ENCODE measurements at places on chromosomes 12 and 14.

- no peak for DNase-seq
Observed at GRCh38 chr14:93065272-93065730, 50.4 kb downstream of the ITPK1 start.

DNA sequence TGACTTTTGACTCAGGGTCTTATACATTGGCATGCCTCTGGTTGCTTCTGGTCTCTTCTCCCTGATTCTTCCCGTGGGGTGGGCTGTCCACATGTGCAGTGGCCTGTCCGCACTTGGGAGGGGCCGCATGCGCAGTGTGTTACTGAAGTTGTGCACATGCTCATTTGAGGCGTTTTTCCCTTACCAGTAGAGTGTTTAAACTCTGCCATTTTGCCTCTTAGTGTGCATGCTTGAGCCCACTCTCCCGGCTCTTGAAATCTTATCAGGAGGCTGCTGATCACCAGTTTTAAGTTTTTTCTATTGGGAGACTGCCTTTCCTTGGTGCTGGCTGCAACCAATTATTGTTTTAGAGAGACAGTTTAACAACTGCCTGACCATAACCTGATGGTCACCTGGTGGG, 32.1 kb upstream of the HECTD1 start:
- DNase-seq: no peak

GRCh38 chr12:32944195-32944594, 47.6 kb upstream of the PKP2 start:
- DNase-seq: no peak

- DNase-seq: no peak
Observed at GRCh38 chr14:101728367-101728742, 33.2 kb upstream of the PPP2R5C start.

DNA sequence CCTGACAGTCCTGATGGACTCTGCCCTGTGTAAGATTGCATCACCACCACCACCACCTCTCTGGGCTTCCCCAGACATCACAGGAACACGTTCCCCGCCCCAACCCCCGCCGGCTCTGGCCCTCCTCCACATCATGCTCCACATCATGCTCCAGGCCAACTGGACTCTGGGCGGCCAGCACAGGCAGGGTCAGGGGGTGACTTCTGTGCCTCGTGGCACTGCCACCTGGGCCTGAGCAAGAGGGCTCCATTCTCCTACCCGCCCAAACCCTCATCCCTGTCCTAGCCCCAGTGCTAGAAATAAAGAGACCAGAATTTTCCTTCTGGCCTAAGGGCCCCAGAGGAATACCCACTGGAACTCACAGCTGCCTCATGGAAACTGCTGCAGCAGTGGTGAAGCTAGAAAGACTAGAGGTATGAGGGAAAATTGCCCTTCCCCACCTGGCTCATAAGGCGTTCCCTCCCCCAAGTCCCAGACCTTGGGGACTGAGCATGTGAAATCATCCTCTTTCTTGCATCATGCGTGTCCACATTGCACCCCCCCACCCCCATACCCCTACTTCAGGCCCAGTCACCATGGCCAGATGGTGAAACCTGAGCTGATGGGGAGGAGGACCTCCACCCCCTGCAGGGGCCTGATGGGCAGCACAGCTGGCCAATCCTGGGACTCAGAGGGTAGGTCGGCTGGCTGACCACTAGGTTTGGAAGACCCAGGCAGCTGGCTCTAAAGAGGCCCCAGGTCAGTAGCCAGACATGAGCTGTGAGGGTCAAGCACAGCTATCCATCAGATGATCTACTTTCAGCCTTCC, at the start of gene INHBE:
Gene INHBE (plus strand): TSS at position 742 of the 808 bp plus-strand sequence. CDS start 230 bp downstream, outside the sequence.
- DNase-seq: peak; percentile 77

GRCh38 chr14:97489750-97490149, 692.6 kb downstream of the VRK1 start:
- DNase-seq: no peak

- DNase-seq: no peak
Observed at GRCh38 chr14:82029038-82029437, 495.4 kb upstream of the SEL1L start.

DNA sequence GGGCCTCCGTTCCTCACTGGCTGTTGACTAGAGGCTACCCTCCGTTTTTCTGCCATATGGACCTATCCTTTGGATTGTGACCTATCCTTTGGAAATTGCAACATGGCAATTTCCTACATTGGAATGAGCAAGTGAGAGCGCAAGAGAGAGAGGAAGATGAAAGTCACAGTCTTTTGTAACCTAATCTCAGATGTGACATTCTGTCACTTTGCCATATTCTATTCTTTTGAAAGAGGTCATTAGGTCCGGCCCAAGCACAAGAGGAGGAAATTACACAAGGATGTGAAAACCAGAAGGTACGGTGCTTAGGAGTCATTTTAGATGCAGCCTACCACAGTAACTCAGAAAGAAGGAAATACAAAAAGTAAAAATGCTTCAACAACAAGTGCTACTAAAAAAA, 47.3 kb upstream of the SRP54 start:
- no peak for DNase-seq

- no peak for DNase-seq
Observed at GRCh38 chr12:56894698-56895368, 39.4 kb downstream of the SDR9C7 start.

GRCh38 chr12:20863056-20863455, 52.6 kb downstream of the SLCO1B3 start:
- DNase-seq: no peak

GRCh38 chr12:132362996-132363660, 33.7 kb upstream of the GALNT9 start:
- no peak for DNase-seq

DNA sequence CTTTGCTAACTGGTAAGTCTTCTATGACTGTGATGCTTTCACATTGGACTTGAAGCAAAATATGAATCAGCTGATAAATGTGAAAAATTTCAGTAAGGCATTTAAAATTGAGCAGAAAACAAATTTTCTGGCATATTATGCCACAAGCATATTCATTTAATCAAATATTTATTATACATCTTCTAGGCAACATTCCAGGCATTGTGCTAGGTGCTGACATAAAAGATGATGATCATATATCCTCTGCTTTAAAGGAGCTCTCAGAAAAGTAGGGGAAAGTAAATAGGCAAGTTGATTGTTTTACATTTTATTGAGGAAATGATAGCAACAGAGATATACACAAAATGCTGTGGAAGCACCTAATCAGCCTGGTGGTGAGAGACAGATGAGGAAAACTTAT, 248.9 kb downstream of the SLC16A7 start:
- DNase-seq: no peak

GRCh38 chr12:104695453-104696148, 238.9 kb downstream of the CHST11 start:
- DNase-seq: peak; percentile 65

- DNase-seq: no peak
Observed at GRCh38 chr14:61179061-61179690, 102.0 kb downstream of the TMEM30B start.

DNA sequence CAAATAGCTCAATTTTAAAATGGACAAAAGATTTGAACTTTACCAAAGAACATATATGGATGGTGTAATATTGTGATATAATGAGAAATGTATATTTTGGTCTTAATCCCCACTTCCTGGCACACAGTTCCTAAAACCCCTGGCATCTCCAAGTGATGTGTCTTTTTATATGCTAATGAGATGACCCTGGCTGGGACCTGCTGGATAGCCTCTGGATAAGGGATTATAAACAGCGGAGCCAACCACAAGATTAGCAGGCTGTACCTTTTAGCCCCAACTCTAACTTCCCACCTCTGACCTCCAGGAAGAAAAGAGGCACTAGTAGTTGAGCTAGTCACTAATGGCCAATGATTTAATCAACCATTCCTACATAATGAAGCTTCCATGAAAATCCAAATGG, 130.0 kb downstream of the DPF3 start:
- DNase-seq: no peak

DNA sequence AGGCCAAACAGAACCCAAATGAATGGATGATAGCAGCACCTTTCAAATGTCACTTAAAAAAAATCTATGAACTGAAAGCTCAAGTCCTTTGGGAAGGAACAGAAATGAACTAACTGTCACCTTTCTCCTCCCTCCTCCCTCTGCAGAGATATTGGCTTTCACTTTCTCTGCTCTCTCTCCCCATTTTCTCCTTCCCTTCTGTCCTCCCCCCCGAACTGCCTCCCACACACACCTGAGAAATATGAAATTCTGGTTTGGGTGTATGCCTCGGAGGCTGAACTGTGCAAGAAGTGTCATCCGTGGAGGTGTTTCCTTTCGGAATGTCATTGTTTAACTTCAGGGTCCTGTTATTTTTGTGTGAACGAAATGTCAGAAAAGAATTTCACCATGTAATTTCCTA, 87.8 kb downstream of the NEDD1 start:
- no peak for DNase-seq

GRCh38 chr14:81450100-81450531, 50.0 kb upstream of the STON2 start:
- no peak for DNase-seq

- DNase-seq: no peak
Observed at GRCh38 chr12:569091-569676, 94.1 kb downstream of the NINJ2 start.

GRCh38 chr12:27606986-27607385, 83.0 kb downstream of the PPFIBP1 start:
- DNase-seq: no peak

DNA sequence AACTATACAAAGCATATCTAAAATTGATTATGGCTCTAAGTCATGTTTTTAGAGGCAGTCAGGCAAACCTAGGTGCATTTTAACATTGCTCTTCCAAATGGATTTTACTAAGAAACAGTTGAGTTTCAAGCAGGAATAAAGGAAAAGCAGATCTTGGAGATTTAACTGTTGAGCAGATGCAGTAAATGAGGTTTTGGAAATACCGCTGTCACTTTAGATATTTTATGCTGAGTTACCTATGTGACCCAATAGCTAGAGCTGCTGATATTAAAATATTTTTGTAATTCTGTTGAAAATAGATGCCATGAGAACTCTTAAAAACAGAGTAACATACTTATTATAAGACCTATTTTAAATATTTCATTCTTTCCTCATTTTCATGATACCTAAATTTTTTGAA, 181.4 kb downstream of the SYT1 start:
- no peak for DNase-seq

DNA sequence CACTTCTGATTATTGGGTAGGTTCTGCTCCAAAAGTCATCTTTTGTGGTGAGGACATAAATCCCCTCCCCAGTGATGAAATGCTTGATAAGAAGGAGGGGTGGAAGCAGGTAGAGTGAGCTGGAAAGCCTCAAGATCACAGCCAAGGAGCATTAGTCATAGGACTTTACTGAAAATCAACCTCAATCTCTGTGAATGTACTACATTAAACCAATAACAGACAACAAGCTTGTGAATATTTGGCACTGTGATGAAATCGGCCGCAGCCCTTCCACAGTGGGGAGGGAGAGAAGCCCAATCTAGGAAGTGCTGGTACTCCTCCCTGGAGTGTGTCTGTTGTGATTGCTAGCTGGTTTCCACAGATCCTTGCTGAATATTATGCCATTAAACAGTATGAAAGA, 41.2 kb upstream of the PTCSC3 start:
- no peak for DNase-seq

- DNase-seq: no peak
Observed at GRCh38 chr14:95452893-95453712, 63.3 kb downstream of the SYNE3 start.

GRCh38 chr12:116434155-116435011, 124.8 kb upstream of the MAP1LC3B2 start:
- peak; percentile 67 for DNase-seq

GRCh38 chr12:132550014-132550802, 60.2 kb downstream of the LRCOL1 start:
- no peak for DNase-seq

Measured in AG04449 (cell line).